AG08395 (cell line): ENCODE measurements at places on chromosomes 5 and 9.

DNA sequence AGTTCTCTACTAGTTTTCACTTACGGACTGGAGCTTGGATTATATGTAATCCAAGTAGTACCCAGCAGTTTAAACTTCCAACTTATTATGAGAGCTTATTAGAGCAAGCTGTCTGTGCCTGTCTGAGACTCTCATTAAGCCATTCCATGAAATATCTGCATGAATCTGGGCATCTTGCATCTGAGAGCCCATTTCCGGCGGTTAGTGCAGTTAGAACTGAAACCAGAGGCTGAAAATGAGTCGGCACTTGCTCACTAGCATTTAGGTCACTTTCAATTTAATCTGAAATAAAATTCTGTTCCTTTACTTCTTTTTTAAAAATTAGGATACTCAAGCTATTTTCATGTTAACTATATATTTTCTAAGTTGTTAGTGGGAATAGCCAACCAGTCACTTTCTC, 102.2 kb downstream of the MEGF10 start:
- no peak for DNase-seq

GRCh38 chr9:133976191-133976861, 15.8 kb downstream of the VAV2 start:
- DNase-seq: no peak

- DNase-seq: no peak
Measured at GRCh38 chr9:125407432-125407973, 145.9 kb downstream of the GAPVD1 start.

DNA sequence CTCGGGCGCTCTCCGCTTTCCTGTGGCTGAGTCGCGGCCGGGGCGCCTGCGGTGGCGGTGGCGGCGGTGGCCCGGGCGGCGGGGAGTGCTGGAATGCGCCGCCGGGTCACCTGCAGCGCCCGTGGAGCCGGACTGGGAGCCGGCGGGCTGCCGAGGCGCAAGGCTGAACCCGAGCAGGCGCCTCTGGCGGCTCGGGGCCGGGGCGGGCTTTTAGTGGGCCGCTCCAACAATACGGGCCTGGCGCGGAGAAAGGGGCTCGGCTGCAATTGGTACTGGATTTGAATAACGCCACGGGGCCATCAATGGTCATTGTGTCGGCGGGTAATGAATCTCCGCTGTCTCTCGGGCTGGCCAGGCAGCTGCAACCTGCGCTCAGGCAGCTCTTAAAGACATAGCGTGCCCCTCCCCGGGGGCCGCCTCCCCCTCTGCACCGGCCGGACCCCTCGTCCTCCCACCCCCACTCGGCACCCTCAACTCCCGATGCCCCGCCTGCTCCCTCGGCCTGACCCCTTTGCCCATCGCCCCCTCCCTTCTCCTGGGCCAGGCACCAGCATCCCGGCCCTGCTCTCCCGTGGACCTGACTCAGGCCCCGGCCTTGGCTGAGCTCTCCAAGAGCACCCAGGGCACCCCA, 22.1 kb downstream of the URM1 start:
- no peak for DNase-seq

DNA sequence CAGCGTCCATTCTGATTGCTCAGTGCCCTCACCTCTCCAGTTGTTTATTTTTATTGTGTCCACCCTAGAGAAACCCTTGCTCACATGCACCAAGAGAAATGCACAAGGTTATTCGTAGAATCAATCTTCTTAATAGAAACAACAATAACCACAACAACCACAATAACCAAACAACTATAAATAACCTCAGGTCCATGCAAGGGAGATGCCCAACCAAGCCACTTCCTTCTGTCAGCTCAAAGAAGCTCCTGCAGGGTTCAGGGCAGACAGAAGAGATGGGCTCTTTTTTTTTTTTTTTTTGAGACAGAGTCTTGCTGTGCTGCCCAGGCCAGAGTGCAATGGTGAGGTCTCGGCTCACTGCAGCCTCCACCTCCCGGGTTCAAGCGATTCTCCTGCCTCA, 14.9 kb upstream of the TCOF1 start:
- no peak for DNase-seq

- no peak for DNase-seq
Measured at GRCh38 chr5:112787261-112787660, 49.6 kb downstream of the APC start.
